ENCODE measurements at places on chromosomes 2 and 18.
A peak's percentile ranks its signal among the peaks of the same experiment; 100 is the strongest.

DNA sequence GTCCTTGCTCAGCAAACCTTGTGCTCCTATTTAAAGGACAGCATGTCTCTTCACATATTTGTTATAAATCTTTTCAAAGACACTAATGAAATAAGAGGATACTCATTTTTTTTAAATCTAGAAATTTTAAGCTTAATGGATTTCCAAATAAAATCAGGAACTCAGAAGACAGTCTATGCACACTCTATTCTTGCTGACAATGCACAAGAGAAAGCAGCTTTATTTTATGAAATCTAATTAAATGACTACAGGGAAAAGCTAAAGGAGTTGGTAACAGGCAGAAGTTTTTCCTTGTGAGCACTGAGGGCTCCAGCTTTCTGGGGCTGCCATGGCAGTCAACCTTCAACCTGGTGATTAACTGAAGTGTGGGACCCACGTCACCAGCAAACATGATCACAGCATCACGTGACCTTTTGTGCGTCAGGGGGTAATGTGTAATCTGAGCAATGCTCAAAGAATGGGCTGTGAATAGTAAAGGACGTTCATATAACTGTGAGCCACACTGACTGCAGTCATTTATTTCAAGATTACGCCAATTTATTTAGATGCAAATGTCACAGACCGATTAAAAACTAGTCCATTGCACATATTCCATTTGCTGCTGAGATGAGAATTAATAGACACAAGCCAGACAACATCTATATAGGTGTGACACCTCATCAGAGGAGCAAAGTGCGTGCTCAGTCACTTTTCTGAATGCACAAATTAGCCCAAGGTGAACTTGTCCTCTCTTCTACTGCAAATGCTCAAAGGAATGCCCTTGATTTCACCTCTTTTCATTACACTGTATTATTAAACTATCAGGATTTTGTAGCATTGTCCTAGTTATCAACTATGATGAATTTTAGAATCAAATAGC, 11.6 kb upstream of the DNER start:
- DNase-seq: no peak

GRCh38 chr2:102770506-102770905, 8.7 kb downstream of the TMEM182 start:
- DNase-seq: no peak

DNA sequence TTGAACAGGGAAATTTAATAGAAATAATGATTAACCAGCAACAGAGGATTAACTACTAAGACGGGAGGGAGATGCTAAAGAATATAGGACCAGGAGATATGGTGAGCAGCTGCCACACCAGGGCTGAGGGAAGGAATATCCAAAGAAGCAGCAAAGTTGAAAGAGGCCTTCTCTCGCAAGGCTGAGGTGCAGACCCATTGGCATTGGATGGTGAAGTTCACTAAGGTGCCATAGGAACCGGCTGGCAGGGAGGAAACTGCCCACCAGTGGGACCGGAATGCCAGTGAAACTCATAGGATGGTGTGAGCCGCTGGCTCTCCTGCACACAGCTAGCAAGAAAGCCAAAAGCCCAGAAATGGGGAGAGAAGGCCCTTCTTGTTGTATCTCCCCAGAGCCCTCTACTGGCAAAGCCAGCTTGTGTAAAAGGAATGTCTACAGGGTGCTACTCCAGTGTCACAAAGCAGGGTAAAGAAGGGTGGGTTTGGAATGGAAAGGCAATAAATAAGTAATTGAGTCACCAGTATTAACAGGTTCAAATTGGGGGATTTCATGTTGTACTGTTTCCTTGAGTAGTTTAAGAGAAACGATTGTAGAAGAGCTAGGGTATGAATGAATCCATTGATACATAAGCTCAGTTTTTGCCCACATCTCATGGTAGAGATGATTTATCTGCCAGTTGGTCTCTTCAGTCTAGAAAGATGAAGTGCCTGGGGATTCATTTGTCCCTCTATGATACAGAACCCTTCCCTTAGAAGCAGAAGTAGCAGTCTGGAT, 36.0 kb downstream of the FARP2 start:
- peak; percentile 46 for DNase-seq

DNA sequence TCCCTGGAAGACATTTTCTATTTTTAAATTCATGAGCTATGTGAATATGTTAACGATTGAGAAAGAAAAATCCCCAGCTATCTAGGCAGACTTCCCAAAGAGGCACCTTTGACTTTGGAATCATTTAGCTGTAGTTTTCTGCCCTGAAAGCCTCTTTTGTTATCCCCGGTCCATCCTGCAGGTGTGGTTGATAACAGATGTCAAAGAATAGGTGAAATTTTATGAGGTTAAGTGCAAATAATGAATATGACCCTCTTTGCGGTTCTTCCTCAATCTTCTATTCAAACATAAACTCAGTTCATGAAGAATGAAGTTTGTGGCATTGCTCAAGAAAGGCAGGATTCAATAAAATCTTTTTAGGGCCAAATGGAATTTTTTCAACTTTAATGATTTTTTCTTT, 51.6 kb upstream of the ATP8B1 start:
- peak; percentile 33 for DNase-seq

GRCh38 chr2:232838406-232838874, 31.6 kb upstream of the SNORC start:
- DNase-seq: no peak

GRCh38 chr2:132374151-132374550, 42.5 kb upstream of the GPR39 start:
- DNase-seq: no peak

DNA sequence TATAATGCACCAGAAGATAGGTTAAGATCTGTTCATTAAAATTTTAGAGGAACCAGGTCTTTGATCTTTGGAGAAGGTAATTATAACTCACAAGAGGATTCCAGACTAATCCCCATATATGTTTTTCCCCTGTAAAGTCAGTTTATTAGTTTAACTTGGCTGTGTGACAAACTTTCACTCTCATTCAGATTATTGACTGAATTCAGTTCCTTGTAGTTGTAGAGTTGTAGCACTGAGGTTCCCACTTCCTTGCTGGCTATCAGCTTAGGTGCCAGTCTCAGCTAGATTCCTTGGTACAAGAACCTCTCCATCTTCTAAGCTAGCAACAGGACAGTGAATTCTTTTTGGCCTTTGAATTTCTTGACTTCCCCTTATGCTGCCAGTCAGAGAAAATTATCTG, 19.1 kb downstream of the REG1A start:
- no peak for DNase-seq

DNA sequence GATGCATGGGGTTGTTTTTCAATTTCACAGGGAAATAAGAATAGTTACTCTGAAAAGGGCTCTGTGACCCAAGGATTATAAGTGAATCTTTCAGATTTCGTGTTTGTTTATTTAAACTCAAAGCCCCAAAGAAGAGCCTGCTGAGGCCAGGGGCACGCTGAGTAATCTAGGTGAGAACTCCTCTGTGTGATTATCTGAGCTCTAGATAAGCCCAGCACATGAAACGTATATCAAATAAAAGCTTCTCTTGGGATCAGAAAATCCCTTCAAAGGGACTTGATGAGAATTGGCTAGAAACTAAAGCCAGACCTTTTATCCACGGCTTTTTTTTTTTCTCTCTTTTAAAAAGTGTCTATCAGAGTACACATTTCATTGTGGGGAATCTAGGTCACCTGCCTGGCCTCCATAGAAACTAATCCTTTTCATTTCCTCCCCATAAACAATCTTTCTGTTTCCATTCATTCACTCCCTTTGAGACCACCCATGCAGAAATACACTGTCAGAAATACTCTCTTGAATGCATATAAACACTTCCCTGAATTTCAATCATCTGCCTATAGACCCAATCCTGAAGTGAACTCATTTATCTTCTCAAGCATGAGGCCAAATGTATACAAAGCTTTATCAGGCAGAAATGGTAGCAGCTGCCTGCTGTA, 137.4 kb downstream of the RIT2 start:
- DNase-seq: no peak

DNA sequence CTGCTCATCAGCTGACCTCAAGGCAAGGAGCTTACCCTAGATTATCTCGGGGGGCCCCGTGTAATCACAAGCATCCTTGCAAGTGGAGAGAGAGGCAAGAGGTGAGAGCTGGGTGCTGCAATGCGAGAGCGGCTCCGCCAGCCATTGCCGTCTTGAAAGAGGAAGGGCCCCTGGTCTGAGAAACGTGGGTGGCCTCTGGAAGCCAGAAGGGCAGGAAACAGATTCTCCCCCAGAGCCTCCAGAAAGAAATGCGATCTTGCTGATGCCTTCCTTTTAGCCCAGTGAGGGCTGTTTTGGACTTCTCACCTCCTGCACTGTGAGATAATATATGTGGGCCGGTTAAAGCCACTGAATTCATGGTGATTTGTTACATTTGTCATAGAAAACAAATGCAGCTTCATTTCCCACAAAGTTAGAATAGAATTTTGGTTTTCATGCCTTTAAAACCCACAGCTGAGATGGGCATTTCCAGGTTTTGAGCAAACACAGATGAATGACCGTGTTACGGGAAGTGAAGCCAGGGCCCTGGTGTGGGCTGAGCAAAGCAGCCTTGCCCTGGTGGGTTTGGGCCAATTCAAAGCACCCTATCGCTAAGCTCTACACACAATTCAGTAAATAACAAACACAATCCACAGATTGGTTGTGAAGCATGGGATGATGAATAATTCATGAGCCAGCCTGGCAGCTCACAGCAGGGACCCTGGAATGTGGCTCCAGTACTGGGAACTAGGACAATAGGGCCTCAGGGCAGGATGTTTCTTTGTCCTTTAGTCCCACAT, 319.9 kb upstream of the HS6ST1 start:
- DNase-seq: no peak

DNA sequence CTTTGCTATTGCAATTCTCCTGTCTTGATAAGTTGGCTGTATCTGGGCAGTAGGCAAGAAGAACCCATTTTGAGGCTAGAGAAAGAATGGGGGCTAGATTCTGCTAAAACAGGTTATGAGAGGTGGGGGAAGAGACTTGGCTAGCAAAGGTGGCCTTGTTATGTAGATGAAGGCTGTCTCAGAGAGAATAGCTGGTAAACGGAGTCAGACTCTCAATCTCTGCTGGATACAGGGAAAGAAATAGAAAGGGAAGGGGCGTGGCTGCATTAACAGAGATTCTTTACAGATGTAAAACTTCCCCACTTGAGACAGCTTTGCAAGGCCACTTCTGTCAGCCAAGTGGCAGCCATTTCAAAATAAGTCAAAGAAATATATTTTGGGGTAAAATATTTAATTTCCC, 38.1 kb upstream of the ARHGAP25 start:
- DNase-seq: no peak

Measured in HuH-7 (cell line).